Muscle of leg (tissue), 16 donors: ENCODE measurements at places on chromosomes 2 and 18.

- DNase-seq = no peak
Measured at GRCh38 chr2:24853996-24854395, 60.8 kb downstream of the CENPO start.

- no peak for DNase-seq
Measured at GRCh38 chr2:199836943-199837342, 14.0 kb downstream of the FTCDNL1 start.

DNA sequence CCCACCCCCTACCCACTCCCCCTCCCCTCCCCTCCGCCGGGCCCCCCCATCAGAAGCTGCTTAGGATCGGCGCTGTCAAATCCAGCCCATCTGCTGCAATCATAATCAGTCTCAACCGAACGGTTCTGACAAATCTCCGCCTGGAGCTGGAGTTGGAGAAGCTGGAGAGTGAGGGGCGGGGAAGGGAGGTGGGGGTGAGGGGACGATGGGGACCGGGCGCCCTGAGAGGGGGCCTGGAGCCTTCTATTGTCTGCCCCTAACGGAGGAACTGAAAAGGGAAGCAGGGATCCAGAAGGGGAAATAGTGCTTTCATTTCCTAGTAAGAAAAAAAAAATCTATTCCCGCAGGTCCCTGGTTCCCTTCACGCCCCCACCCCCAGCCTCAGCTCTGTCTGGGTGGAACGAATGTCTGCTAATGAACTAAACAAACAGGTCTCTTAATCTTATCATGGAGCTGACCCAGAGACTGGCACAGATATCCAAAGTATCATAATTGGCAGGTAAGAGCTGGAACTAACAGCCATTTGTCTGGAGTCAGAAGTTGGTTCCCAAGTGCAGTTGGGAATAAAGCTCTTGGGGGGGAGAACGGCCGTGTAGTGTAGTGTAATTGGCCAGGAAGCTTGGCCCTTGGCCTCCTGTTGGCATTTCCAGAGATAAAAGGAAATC is 301.2 kb downstream of the NCKAP5 start:
- peak; percentile 19 for DNase-seq

- peak; percentile 4 for DNase-seq
Measured at GRCh38 chr18:41594582-41594981, 360.5 kb upstream of the PIK3C3 start.

GRCh38 chr18:55106906-55107305 is 147.6 kb upstream of the CCDC68 start:
- peak; percentile 38 for DNase-seq

GRCh38 chr2:169105476-169105875 is 36.1 kb downstream of the DHRS9 start:
- no peak for DNase-seq

DNA sequence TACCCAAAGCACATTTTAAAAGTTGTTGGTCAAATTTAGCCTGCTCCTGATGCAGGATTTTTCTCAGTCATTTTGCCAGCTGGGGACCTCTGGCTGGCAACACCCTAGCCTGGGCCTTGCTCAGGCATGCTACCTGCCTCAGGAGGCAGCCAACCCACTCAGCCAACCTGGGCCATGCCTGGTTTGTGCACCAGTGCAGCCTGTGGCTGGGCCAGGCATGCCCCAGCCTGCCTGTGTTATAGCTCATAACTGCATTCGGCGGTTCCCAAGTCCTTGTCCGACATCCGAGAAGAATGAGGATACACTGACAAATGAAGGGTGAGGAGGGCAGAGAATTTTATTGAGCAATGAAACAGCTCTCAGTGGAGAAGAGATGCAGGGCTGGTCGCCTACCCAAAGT is 608.0 kb downstream of the SUCLG1 start:
- no peak for DNase-seq

DNA sequence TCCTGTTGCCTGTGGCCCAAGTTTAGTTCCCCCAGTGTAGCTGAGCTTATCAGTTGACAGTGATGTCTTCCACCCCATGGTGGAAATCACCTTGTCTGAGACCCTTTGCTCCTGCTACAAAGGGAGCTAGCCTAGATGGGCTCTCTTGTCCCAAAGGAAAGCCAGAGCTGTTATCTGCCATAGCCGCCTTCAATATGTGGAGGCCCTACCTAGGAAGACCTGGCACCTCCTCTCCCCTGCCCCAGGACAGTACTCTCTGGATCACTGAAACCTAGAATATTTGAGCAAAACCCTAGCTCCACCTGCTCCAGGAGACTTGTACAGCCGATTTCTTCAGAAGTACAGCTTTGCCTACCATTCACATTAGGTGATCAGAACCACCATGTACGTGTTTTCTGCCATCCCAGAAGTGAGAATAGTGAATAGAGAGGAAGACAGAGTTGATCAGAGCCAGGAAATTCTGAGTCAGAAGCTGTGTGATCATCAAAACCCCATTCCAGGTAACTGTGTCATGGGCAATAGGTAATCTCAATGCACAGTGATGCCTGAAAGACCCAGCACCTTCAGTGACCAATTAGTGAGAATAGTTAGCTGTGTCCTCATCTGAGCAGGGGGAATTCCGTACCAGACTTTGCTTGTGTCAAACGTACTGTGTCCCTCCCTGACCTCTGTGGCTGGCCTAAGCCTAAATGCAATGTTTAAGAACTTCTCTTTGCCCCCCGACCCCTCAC is 138.4 kb upstream of the ALPP start:
- DNase-seq = no peak

GRCh38 chr18:12369211-12369610 is 7.8 kb downstream of the AFG3L2 start:
- no peak for DNase-seq

DNA sequence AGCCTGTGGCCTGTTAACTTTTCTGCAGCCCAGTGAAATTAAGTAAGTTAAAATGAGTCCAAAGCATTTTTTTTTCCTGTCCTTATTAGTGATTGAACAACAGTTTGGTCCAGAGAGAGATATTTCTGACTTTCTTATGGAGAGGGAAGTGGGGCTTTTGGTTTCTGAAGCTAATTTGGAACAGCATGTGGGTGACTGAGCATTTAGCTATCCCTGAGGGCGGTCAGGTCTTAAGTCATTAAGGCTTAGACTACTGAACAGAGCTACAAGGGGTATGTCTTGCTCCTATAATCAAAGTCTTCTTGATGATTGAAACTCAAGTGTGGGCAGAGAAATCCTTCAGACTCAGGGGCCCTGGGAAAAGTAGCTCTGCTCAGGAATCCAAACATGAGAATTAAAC is 14.0 kb downstream of the ARHGAP25 start:
- no peak for DNase-seq

- no peak for DNase-seq
Measured at GRCh38 chr18:3773303-3773702, 323.3 kb downstream of the TGIF1 start.

- no peak for DNase-seq
Measured at GRCh38 chr2:36710858-36711515, 14.5 kb downstream of the VIT start.

- DNase-seq = no peak
Measured at GRCh38 chr2:15832849-15833680, 107.3 kb upstream of the MYCN start.

- DNase-seq = no peak
Measured at GRCh38 chr2:128236491-128237035, 82.1 kb downstream of the HS6ST1 start.

DNA sequence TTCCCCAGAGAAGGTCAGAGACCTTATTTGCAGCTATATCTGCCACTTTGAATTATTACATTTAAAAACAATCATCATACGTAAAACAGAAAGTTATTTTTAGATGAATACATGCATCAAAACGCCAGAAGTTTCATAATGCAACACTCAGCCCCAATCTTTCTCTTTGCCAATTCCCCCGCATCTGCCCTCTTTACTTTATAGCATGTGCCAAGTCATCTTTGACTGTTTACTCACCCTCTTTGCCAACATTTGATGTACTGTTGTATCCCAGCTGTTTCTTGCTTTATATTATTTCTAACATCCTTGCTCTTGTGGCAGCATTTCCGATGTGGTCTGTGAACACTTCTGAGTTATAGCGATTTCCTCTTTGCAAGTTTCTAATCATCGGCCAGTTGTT is 86.2 kb downstream of the CRIM1 start:
- peak; percentile 43 for DNase-seq

DNA sequence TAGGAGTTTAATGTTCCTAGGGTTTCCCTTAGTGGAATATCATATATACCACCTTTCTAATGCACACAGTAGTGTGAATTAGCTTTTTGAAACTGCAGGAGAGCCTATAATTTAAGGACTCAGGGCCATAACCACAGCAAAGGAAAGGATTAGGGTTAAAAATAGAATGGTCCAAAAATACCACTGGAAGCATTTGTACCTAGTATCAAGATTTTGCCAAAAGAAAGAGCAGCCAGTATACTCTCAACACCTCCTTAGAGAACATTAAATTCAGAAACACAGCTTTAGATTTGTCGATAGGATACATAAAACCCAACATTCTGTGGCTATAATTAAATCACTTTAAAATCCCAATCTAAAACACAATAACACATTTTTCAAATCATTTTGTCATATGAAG is 634.9 kb downstream of the EPHA4 start:
- peak; percentile 22 for DNase-seq

DNA sequence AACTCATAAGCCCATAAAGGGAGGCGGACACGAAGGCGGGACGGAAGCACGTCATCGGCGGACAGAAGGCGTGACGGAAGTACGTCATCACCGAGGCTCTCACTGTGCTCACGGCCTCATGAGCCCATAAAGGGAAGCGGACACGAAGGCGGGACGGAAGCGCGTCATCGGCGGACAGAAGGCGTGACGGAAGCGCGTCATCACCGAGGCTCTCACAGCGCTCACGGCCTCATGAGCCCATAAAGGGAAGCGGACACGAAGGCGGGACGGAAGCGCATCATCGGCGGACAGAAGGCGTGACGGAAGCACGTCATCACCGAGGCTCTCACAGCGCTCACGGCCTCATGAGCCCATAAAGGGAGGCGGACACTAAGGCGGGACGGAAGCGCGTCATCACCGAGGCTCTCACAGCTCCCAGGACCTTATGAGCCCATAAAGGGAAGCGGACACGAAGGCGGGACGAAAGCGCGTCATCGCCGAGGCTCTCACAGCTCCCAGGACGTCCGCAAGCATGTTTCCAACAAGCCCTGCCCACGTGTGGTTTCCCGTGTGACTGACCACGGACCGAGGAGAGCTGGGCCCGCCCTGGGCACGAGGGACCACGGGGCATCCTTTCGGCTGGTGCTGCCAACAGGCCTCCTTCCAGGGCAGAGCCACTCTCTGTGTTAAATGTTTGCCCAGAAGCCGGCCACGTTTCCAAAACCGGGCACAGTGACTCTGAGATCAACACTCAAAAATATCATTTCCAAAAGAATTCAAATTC is 182.7 kb upstream of the SALL3 start:
- no peak for DNase-seq

DNA sequence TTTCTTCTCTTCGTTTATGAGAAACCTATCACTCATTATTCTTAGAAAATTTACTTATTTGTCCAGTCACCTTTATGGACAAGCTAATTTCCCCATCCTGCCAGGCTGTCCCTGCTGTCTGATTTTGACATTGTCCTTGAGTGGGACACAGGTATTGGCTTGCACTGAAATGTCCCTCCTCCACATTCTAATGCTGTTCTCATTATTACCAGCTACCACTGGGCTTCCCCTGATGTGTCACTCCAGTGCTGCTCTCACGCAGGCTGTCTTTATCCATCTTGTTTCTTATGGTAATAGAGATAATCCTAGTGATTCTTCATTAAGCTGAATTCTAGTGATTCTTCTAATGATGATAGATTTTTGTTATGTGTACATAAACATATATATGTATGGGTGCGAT is 48.1 kb upstream of the RBMS1 start:
- DNase-seq = no peak

DNA sequence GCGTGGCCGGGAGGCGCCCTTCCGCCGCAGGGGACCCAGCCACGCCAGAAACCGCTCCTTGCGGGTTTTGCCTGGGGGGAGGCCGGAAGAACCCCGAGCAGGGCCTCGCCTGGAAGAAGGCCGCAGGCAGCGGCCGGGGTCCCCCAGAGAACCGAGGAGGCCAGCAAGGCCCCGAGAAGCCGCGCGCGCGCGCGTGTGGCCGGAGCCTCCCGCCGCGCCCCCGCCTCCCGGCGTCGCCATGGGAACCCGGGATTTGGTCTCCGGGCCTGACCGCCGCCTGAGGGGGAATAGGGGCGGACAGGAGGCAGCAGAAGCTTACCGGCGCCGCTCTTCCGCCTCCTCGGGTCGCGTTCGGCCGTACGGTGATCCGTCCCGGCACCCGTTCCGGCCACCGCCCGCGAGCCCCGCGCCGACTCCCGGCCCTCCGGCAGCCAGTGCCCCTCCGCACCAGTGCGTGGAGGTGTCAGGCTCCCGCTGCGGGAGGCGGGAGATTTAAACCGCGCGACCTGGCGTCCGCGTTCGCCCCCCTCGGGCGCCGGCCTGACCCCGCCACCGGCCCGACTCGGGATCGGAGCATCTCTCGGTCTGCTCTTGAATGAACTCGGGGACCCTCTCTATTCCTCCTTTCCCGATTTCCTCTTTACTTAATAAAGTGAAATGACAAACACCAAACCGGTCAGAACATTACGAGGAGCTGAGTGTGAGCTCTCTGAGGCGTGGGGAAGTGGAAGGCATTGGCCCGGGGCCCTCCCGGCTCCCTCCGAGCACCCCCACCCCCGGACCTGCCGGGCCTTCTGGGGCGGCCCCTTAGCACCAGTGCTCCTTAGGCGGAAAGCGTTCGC is at the start of gene ICA1L:
Gene ICA1L, minus strand, starts transcription at position 467 of the 842 bp plus-strand sequence. CDS start 42,757 bp downstream, outside the sequence.
- DNase-seq = peak; percentile 92

DNA sequence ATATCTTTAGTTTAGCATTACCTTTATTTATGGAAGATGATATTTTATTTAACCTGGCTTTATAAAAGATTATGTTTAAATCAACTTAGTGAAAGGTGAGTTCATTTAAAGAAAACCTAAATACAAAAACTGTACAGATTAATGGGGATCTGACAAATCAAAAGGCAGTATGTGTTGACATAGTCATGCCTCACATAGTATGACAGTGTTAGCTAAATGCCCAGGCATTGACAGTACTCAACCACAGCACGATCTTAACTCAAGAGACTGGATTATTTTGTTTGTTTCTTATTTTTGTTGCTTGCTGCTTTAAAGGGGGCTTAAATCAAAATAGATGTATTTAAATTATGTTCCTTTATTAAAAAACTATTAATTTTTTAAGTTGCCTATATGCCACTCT is 7.8 kb downstream of the DOK6 start:
- no peak for DNase-seq

- peak; percentile 37 for DNase-seq
Measured at GRCh38 chr2:36553683-36554082, 44.3 kb downstream of the FEZ2 start.

- DNase-seq = peak; percentile 31
Measured at GRCh38 chr18:46374850-46375249, 270.7 kb downstream of the HAUS1 start.
